ENCODE measurements at places on chromosomes 7 and 10.
A peak's percentile ranks its signal among the peaks of the same experiment; 100 is the strongest.

DNA sequence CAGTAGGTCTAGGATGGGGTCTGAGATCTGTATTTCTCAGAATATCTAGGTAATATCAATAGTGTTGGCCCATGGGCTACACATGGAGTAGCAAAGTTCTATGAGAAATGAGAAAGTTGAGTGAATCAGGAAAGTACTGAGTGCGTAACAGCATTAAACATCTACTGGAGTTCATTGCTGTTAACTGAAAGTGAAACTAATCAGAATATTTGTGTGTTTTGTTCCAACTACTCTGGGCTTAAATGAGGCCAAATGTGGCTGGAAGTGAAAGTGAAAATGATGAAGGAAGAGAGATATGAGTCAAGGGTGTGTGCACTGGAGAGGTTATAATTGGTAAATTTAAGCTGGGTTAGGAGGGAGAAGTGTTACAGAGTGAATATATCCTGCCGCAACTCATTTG is 46.5 kb downstream of the TMEM106B start:
- peak; percentile 90 for DNase-seq

DNA sequence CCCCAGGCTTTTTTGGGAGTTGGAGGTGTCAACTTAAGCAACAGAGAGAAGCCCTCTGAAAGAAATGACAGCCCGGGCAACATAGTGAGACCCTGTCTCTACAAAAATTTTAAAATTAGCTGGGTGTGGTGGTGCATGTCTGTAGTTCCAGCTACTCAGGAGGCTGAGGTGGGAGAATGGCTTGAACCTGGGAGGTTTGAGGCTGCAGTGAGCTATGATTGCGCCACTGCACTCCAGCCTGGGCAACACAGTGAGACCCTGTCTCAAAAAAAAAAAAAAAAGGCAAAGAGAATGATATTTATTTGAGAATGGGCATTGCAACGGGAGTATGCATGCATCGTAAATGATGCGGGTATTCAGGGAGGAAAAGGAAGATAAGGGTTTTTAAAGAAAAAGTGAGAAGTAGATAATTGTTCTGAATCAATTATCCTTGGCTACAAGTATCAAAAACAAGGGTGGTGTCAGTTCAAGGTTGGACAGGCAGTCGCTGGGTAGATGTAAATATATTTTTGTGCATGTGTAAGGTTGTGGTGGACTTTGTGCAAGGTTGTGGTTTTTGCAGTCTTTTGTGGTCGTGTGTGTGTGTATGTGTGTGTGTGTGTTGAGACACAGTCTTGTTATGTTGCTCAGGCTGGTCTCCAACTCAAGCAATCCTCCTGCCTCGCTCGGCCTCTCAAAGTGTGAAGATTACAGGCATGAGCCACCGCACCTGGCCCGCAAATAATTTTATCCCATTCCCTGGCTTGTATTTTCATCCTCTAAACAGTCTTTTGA is 65.6 kb downstream of the COL26A1 start:
- DNase-seq, result no peak

GRCh38 chr7:98613601-98614425 is 3.3 kb upstream of the NPTX2 start:
- no peak for DNase-seq

GRCh38 chr10:34181553-34182300 is 633.4 kb downstream of the PARD3 start:
- DNase-seq, result no peak

- peak; percentile 45 for DNase-seq
Measured at GRCh38 chr7:73606801-73607691, 17.3 kb downstream of the MLXIPL start.

- DNase-seq, result no peak
Measured at GRCh38 chr10:97866524-97867219, 17.0 kb downstream of the GOLGA7B start.

GRCh38 chr7:88395715-88396114 is 89.0 kb upstream of the STEAP4 start:
- no peak for DNase-seq

GRCh38 chr10:15346440-15347141 is 24.5 kb downstream of the FAM171A1 start:
- DNase-seq, result no peak

- DNase-seq, result peak; percentile 21
Measured at GRCh38 chr7:876972-877311, 588 bp downstream of the GET4 start.

- DNase-seq, result no peak
Measured at GRCh38 chr10:34364253-34365037, 450.7 kb downstream of the PARD3 start.

DNA sequence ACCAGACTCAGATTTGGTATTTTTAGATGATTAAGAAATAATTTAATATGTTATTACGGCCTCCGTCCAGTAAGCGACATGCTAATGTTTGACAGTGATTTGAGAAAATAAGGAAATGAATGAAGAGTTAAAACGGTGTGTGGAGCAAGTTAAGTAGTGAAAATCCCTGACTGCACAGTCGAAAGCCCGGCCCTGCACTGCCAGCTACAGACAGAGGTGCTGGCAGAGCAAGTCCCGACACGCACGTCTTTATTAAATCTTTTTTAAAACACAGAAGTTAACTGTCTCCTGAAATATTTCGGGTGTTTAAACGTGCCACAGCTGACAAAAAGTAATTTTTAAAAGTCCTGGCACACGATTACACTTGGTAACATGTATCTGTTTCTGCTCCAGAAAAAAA is 293.4 kb upstream of the RNF32 start:
- DNase-seq, result no peak

DNA sequence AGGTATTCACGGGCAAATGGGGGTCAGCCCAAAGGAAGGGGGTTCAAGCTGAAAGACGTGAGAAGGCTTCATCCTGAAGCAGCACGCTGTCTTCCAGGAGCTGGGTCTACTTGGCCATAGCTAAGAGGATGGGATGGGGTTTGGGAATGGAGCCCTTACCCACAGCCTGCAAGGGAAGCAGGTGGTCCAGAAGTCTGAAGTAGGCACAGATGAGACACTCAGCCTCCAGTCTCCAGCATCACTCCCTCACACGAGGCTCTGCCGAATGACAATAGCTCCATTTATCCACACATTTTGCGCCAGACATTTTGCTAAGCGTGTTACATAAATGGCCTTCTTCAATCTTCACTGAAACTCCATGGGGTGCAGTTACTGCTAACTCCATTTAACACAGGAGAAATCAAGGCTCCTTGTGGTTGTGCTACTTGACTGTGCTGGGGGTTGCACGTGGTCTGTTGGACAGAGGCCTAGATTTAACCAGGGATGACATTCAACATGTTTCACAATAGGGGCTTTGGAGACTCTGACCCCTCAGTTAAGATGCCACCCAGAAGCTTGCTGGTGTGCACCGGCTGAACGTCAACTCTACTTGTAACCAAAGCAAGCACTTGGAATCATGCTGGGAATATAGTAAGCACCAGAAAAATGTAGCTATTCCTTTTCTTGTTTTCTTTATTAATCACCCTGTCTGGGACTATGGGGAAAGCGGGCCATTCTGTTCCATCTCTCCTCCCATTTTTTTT is 85.3 kb downstream of the FAM241B start:
- no peak for DNase-seq

- DNase-seq, result peak; percentile 47
Measured at GRCh38 chr7:2645274-2645868, 13.6 kb downstream of the TTYH3 start.

DNA sequence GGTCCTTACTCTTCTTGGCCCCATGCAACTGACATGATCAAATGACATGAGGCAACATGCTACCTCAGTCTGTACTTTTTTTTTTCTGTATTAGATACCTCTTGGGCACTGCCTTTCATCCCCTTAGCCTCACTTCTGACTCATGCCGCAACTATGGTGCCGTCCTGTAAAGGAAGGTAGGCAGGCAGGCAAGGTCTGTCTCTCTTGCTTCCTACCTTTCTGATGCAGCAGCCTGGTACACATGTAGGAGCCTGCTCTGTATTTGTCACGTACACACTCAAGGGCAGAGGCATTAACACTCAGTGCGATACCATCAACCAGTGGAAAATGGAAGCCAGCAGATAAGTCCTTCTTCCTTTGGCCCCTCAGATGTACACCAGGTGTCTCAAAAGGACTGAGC is 146.7 kb downstream of the ATE1 start:
- no peak for DNase-seq

DNA sequence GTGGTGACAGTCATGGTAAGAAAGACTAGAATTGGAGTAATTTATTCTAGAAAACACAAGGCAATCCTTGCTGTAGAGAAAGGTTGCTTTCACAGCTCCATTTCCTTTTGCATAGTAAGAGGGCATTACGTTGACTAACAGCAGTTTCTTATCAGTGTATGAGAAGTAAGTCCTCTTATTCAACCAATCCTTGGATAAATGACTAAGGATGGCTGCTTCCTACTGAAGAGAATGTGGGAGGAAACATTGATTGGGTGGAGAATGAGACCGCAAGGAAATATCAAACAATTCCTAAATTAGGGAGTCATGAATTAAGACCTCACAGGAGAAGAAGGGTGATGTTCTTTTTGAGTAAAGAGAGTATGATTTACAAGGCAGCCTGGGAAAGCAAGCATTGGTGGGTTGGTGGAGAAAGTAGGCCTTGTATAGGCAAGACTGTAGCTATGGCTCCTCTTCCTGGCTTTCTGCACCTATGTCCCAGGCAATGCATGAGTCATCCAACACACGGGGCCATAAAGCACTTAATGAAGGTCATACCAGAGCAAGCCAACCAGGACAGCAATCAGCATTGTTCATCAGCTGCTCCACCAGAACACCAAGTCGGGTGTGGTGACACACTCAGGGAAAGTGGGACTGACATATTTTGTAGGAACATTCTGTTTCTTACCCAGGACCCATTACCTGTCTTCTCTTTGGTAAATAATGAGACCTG is 5.6 kb downstream of the MGAM start:
- DNase-seq, result no peak

- no peak for DNase-seq
Measured at GRCh38 chr10:18333621-18334020, 193.4 kb downstream of the CACNB2 start.

DNA sequence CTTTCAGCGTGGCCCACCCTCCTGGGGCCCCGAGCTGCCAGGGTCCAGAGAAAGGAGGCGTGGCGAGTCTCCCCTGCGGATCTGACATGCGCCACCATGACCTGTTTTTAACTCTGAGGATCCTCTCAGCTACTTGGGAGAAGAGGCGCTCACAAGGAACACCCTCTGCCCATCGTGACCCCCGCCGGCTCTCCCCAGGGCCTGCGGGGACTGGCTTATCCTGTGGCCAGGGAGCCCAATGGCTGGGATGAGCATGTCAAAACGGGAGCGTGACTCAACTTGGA is 93.7 kb downstream of the EBF3 start:
- no peak for DNase-seq

GRCh38 chr10:422241-422640 is 267.2 kb downstream of the DIP2C start:
- no peak for DNase-seq

DNA sequence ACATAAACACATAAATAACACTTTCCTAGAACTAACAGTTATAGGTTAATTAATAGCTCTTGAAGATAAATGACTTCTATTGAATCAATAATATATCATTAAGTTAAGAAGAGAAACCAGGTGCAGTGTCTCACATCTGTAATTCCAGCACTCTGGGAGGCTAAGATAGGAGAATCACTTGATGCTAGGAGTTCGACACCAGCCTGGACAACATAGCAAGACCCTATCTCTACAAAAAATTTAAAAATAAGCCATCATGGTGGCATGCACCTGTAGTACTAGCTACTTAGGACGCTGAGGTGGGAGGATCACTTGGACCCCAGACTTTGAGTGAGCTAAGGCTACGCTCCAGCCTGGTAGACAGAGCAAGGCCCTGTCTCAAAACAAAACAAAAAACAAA is 38.8 kb downstream of the AKR1D1 start:
- DNase-seq, result no peak

DNA sequence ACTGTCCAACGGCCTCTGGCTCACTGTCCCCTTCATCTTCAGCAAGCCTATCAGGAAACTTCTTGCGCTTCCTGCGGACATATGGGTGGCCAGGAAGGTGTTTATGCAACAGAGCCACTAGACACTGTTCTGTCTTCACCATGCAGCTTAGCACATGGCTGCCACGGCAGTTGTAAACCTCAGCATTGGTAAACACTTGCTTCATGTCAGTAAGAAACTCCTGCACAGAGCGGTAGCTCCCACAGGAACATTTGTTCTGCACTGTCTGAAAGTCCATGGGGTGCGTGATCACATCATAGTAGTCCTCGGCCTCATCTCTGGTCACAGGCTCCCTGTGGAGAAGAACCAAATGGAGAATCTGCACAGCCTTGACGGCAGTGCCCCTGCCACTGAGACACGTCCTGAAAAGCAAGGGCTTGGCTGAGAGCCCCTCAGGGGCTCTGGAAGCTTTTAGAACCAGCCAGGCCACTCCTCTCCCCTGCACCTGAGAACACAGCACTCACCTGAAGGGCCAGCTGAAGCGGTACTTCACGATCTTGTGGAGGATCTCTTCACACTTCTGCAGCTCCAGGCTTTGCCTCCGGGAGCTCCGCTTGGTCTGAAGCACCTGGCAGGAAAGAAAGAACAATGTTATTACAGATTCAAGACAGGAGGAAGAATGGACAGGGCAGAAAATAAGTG is 8.8 kb downstream of the FZD9 start:
- no peak for DNase-seq

DNA sequence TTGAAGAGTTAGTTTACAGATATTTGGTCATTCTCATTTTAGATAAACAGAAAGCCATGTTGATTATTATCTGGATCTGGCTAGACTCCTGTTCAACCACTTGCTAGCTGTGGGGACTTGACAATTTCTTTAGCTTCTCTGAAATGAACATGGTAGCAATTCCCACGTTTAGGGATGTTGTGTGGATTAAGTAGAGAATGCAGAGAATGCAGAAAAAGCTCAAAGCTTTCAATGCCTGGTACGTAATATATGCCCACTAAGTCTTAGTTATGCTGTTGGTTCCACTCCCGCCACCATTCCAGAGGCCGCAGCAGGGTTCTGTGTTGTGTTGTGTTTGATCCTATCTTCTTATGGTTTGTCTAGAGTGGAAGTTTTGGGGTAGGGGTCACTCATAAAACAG is 39.2 kb upstream of the RPA3 start:
- DNase-seq, result no peak

- DNase-seq, result no peak
Measured at GRCh38 chr10:38600146-38600545, 506.0 kb downstream of the ZNF37A start.

- DNase-seq, result no peak
Measured at GRCh38 chr7:100215895-100216294, 3.9 kb upstream of the PVRIG start.

- DNase-seq, result no peak
Measured at GRCh38 chr10:62790019-62790555, 14.4 kb upstream of the ADO start.

DNA sequence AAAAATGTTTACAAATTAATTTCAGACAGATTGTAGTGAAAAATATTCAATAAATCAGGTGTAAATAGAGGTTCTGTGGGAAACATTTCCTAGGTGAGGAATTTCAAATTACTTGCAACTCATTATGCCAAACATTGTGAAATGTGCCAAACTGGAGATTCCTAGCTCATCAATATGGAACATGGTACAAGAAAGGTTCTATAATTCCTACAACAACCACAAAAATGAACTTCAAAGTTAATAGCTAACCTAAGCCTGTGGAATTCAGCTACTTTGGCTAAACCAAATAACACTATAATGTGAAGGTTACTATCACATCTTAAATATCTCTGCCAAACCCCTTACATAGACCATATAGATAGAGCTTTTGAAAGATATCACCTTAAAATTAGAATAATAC is 223.3 kb upstream of the HGF start:
- DNase-seq, result no peak

- no peak for DNase-seq
Measured at GRCh38 chr10:93106631-93107072, 33.0 kb downstream of the CYP26A1 start.
